ENCODE measurements at places on chromosomes 11 and 22. TPM values are rescaled to one million over a fixed set of nuclear protein-coding genes. Genes with fewer than 3 reads are reported as not detected.

DNA sequence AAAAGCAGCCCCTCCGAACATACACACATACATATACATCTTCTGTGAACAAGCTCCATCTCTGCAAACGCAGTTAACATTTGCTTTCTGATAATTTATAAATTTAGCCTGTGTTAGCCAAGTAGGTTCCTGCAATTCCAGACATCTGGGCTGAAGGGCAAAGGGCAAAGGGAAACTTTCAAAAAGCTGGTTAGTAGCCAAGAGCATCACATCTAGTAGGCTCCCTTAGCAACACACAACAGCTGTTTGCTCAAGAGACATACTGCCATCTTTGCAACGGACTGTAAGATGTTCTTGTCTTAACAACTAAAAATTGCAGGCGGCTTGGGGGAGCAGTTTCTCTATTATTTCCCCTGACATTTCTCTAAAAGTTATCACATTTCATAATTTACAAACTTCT, 134.9 kb downstream of the RBFOX2 start:
- DNase-seq: no peak

Gene HTR3B
- not detected for total RNA-seq

Gene OR51I1
- total RNA-seq: not detected

DNA sequence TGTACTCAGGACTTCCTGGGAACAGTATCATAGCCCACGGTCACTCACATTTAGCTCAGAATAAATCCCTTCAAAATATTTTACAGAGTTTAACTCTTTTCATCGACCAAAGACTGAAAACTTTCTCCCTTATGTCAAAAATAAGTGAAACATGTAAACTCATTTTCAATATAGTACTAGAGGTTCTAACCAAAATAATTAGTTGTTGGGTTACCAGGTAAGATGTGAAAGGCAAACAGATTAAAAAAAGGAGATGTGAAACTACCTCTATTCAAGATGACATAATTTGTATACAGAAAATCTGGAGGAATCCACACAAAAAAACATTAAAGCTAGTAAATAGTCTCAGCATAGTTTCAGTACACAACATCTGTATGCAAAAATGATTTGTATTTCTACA, 20.3 kb downstream of the XKR3 start:
- DNase-seq: no peak

DNA sequence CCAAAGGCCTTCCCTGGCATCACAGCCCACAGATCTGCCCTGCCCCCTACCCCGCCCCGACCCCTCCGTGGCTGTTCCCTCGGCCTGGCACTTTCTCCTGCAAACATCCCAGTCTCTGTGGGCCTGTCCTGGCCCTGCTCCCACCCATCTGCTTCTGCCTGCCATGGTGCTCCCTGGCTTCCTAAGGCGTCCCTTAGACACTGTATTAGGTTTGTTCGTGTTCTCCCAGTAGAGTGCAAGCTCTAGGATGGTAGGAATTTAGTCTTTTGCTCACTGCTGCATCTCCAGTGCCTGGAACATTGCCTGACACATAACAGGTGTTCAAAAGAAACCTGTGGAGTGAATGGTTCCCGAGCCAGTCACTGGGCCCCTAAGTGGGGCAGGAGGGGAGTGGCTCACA, 69.6 kb upstream of the PITPNB start:
- DNase-seq: no peak

- DNase-seq: no peak
Observed at GRCh38 chr11:34339149-34340064, 18.4 kb downstream of the ABTB2 start.

- DNase-seq: no peak
Observed at GRCh38 chr22:22082960-22083359, 100.4 kb upstream of the TOP3B start.

Gene PGA5
- total RNA-seq: not detected

Gene LGR4
- 13.0 TPM for total RNA-seq

Gene MRPL49
- total RNA-seq: 32.1 TPM

Gene ENTHD1
- total RNA-seq: not detected

Gene MMP27
- total RNA-seq: not detected

All from left ventricle myocardium inferior (tissue), 1 donor.